ENCODE measurements at places on chromosomes 6 and 20.

- no peak for DNase-seq
Measured at GRCh38 chr6:122760330-122760729, 19.2 kb upstream of the FABP7 start.

- no peak for DNase-seq
Measured at GRCh38 chr6:7452898-7453297, 63.3 kb downstream of the RIOK1 start.

DNA sequence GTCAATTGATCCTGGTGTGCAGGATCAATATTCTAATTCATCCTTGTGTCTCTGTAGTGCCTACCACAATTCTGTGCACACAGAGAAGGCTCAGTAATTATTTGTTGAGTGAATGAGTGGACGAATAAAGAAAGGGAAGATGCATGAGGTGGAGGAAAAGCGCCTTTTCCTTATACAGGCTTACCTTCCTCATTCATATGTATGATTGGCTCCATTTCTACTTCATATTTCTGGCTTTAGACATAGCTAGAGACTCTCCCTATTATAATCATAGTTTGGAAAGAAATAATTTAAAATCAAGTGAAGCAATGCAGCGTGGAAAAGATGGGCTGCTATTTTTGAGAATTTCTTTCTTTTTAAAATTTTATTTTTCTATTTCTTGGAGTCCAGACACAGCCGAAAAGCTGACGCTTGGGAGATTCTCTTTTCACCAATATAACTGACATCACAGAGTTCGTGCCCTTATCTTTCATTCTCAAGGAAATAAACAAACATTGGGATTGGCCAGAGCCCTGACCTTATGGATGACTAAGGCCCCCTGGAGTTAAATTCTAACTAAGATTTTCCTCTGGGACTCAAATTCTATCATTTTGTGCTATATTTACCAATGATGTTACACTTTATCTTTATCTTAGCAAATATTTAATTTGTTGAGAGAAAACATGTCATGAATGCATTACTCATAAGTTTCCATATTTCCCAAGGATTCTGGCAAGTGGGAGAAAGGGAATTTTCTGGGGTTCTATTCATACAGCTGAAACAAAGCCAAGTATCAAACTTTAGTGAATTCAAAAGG lies 48.1 kb downstream of the PRL start:
- peak; percentile 66 for DNase-seq

- no peak for DNase-seq
Measured at GRCh38 chr6:163491737-163492300, 77.3 kb downstream of the QKI start.

DNA sequence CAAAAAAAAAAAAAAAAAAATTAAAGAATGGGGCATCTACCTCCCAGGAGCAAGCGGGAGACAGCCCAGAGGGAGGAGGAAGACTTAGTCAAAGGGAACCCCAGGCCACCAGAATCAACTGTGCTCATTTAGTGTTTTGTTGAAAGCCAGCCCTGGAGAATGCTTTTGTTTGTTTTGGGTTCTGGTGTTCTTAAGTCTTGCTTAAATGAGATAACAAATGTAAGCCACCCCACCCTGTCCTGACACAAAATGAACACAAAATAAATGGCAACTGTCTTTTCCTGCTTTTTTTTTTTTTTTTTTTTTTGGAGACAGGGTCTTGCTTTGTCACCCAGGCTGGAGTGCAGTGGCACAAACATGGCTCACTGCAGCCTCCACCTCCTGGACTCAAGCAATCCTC lies 165.0 kb upstream of the JARID2 start:
- DNase-seq, result no peak

GRCh38 chr6:30042476-30042875 lies 18.6 kb upstream of the POLR1H start:
- DNase-seq, result no peak

- DNase-seq, result peak; percentile 45
Measured at GRCh38 chr6:97059473-97059872, 134.9 kb downstream of the KLHL32 start.

DNA sequence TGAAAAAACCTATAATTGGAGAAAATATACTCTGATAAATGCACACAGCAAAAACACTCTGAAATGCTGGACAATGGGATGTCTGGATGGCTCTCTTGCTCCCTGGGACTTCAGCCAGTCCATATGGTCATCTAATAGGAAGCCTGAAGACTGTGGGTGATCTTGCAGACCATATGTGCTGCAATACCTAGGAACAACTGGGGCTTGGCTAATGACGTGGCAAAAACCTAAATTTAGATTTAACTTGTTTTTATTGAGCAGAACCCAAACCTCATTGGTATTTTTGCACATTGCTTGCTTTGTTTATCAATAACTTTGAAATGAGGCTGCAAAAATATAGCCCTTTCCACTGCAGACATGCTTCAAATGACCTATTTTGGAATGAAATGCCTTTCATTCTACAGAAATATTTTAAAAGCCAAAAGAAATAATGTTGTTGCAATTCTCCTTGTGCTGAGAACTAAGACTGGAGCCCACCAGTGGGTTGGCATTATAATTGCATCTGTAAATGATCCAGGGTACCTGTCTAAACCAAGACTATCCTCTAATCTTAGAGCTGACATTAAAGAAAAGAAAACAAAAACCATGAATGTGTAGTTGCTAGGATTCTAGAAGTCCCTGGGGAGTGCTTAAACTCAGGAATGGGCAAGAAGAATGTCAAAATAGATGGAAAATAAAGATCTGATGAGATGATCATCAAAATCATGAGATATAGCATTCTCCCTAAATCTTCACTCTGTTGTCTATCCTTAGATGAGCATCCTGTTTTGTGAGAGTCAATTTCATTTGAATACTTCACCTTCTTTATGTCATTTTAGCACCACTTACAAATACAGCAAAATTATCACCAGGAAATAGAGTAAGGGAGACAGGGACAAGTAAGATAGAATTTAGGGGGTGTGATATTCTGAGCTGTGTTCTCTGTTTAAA lies 152.1 kb upstream of the RIMS1 start:
- DNase-seq, result no peak

GRCh38 chr20:24453869-24454268 lies 15.6 kb upstream of the SYNDIG1 start:
- no peak for DNase-seq

DNA sequence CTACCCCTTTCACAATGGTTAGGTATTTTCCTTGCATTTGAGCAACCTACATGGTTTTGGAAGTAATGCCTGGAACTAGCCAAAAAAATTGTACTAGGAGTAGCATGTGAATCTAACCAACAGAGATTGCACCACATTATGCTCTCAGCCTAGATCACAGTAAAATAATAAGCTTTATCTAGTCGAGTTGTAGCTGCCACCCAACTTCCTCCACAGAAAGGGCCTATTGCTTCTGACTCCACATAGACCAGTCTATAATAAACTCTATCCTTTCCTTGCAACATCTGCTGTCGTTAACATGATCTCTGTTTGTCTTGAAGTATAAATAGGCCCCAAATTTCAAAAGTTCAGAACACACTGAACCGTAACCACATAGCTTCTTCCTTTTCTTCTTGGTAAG lies 375.5 kb downstream of the PKHD1 start:
- DNase-seq, result no peak

- peak; percentile 2 for DNase-seq
Measured at GRCh38 chr6:26493258-26493657, 6.8 kb upstream of the BTN1A1 start.

GRCh38 chr6:137402143-137402680 lies 92.0 kb downstream of the OLIG3 start:
- no peak for DNase-seq

DNA sequence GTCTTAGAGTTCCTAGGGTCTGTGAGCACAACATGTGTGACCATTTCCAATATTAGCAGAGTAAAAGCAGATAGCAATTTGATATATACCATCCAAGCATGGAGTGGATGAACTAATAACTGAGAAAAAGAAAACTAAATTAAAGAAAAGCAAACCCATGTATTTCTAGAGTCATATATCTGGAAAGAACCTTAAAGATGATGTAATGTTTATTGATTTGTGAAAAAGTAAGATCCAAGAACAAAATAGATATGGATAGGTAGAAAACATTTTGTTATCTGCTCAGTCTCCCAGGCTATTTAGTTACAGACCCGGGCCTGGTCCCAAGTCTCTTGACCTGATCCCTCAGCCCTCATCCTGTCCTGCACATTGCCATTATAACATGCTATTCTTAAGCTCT lies 526.8 kb downstream of the EPM2A start:
- DNase-seq, result no peak

GRCh38 chr20:57713951-57714350 lies 4.1 kb upstream of the PMEPA1 start:
- DNase-seq, result no peak

DNA sequence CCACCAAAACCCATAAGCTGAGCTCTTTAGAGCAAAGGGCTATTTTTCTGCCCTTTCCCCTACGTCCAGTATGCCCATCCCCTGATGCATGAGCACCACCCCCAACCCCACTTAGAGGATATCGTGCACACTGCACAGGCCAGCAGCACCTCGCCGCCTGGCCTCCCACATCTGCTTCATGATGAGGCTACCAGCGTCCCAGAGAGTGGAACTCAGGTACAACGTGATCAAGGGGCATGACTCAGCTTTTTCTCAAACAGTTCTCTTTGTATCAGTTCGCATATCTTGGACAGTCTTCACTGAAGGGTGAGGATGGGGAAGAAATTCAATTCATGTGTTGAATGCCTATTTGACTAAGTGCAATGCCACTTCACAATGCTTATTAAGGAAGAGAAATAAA lies 81.9 kb upstream of the QKI start:
- no peak for DNase-seq

DNA sequence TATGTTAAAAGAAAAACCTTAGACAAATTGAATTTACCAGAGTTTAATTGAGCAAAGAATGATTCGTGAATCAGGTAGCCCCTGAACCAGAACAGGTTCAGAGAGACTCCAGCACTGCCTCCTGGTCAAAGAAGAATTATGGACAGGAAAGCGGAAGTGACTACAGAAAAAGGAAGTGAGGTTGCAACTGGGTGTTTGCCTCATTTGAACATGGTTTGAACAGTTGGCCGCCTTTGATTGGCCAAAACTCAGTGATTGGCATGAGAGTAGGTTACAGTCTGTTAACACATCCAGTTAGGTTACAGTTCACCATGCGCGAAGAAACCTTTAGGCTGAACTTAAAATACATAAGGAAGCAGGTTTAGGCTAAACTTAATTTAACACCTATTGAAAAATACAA lies 248.8 kb downstream of the TFAP2A start:
- DNase-seq, result no peak

DNA sequence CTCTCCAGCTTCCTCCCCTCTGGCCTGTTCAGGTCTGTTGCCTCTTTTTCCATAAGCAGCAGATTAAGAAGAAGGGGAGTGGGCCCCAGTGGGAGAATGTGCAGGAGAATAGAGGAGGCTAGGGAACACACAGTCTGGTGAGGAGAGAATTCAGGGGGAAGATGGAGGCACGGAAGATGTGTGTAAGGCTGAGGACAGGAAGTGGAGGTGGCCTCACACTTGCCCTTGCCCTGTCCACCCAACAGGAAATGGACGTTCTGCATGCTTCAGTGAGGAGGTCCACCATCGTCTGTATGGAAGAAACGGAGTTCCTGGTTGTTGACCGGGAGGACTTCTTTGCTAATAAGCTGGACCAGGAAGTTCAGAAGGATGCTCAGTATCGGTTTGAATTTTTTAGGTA lies 16.0 kb downstream of the CNBD2 start:
- no peak for DNase-seq

DNA sequence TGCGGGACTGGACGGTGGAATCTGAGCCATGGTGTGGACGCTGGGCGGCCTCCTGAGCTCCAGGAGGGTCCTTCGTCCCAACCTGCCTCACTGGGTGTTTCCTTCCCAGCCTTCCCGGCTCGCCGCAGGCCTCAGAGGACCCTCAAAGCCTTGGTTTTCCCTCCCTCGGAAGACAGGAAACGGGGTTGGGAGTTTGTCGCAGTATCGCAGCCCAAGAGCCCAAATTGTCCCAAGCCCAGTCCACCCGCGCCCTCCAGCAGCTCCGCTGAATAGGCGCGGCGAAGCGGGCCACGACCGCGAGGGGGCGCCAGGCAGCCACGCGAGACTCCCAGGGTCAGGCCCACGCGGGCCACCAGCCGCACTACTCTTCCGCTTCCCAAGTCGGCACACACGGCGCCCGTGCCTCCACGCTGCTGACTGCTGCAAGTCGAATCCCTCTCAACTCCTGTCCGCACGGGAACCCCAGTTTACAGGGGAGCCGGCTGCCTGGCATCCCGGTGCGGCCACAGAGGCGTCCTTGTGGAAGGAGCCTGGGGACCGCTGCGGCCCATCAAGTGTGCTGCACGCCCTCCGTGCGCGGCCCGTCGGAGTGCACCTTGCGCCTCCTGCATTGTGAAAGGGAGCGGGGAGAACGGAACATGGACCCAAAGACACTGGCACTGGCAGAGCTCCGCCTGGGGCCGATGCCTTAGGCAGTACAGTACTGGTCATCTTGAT lies 40.4 kb upstream of the HMGA1 start:
- DNase-seq, result peak; percentile 30

- DNase-seq, result no peak
Measured at GRCh38 chr20:23608251-23608846, 2.6 kb upstream of the CST9 start.

DNA sequence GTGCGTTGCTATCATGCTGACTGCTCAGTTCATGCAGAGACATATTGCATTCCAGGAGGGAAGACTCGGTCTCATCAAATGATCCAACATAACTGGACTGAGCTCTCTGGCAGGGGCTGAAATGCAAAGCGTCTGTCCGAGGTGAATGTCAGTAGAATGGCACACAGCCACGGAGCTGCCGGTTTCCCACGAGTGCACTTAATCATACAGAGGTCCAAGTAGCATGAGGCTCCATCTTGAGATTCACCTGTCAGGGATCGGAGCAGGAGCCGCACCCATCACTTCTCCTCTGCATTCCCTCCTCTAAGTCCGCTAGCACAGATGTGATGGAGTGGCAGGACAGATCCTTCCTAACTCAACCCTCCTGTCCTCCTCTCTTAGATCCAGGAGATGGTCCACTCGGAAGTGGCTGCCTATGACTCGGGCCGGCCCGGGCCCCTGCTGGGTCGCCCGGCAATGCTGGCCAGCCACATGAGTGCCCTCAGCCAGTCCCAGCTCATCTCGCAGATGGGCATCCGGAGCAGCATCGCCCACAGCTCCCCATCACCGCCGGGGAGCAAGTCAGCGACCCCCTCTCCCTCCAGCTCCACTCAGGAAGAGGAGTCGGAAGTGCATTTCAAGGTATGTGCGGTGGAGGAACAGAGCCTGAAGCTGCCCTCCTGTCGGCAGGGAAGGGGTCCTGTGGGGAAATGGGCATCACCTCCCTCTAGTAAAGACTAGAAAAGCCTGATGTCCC lies 135.9 kb downstream of the JPH2 start:
- DNase-seq, result no peak

GRCh38 chr6:36095497-36096391 lies 34.6 kb upstream of the MAPK13 start:
- DNase-seq, result no peak

- peak; percentile 73 for DNase-seq
Measured at GRCh38 chr20:53077373-53078205, 105.4 kb downstream of the TSHZ2 start.

Measured in A172 (cell line).